ENCODE measurements at places on chromosomes 12 and 14.

- no peak for DNase-seq
These were observed 33.1 kb downstream of the DAAM1 start for GRCh38 chr14:59221568-59221967.

DNA sequence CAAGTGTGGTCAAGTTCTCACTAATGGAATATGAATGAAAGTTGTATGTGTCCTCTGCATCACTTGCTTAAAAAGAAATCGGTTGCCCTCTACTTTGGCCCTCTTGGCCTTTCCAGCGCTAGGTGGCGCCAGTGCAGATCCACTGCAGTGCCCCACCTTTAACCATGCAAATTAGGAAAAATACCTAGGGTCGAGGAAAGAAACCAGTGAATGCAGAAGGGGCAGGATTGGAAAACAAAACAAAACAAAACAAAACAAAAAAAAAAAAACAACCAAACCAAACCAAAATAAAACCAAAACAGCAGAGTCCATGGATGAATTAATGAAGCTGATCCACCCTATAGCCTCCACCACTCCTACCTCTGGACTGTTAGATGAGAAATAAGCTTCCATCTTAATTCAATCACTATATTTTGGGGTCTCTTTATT is 12.9 kb upstream of the NEMF start:
- DNase-seq: peak; percentile 58

DNA sequence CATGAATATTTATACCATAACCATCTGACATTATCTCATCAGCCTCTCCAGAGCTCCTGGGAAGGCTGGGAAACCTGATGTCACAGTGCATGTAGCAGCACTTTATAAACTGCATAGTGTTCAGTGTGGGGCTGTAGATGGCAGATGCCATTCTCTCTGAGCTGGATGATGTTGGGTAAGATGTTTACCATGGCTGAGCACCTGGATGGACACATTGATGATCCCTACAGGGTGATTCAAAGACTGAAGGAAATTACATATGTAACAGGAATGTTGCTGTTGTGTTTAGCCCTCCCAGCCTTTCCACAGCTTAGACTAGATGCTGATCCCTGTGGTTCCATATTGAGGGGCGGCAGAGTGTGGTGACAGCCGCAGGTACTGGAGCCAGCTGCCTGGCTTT is 37.4 kb downstream of the IFT43 start:
- no peak for DNase-seq

DNA sequence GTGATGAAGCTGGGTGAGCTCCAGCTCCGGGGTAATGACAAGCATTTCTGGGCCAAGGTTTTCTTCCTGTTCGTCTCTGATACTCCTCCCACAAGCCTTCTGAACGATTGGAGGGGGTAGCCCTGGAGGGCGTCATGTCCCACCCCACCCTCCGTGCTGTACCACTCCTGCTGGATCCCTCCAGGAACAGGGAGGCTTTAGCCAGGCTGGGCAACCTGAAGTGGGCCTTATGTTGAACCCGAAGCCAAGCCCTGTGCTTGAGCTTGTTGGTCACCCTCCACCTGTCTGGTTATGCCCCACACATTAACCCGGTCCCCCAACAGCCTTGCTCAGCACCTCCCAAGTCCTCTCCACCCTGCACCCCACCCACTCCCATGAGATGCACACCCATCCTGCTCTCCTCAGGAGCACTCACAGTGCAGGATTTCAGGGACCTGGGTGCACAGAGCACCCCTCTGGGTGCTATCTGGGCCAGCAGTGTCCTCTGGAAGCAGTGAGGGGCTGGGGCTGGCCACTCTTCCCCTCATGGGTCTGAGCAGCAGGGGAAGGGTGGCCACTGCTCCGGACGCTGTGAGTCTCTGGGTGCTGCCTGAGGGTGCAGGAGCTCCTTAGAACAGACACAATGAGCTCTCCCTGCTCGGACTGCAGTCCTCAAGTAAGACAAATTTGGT is 6.8 kb upstream of the KRT83 start:
- DNase-seq: no peak

- peak; percentile 47 for DNase-seq
These were observed 30.9 kb upstream of the EMP1 start for GRCh38 chr12:13165617-13166041.

DNA sequence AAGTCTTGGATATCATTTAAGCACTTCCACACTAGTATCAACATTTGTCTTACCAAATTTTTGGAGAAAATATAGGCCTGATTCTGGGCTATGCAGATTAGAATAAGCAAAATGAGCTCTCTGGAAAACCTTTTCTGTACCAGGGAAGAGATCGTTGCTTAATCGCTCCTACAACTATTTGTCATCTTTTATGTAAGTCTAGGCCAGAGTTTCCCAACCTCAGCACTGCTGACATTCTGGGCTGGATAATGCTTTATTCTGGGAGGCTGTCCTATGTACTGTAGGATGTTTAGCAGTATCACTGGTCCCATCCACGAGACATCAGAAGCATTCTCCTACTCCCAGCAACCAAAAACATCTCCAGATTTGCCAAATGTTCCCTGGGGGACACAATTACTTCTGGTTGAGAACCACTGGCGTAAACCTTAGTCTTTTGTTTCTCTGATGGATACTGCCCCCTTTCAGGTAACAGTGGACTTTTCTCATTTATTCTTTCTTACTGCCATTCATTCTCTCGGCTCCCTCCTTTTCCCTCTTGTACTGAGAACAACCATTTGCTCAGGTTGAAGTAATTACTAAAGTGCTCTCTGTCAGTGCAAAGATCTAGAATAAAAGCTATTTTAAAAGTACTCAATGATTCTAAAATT is 316.9 kb upstream of the E2F7 start:
- DNase-seq: no peak

- DNase-seq: no peak
These were observed 149.2 kb upstream of the LRIG3 start for GRCh38 chr12:59069516-59069915.

DNA sequence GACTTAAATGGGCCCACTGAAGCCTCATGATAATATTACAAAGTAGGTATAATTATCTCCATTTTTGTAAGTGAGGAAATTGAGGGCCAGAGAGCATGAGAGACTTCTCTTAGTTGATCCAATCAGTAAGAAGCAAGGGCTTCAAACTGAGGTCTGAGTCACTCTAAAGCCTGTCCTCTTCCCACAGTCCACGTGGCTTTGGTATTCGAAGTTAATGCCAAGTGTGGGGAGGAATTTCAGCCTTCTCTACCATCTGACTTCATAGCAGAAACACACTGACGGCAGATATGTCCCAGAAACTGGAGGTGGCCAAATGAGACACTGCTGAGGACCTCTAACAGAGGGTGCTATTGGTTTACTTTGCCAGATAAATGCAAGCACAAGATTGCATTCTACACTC is 114.4 kb upstream of the OVCH1 start:
- no peak for DNase-seq
